IPS-NIHi11 (cell line): ENCODE measurements at places on chromosomes 3 and 15.
A peak's percentile ranks its signal among the peaks of the same experiment; 100 is the strongest.

DNA sequence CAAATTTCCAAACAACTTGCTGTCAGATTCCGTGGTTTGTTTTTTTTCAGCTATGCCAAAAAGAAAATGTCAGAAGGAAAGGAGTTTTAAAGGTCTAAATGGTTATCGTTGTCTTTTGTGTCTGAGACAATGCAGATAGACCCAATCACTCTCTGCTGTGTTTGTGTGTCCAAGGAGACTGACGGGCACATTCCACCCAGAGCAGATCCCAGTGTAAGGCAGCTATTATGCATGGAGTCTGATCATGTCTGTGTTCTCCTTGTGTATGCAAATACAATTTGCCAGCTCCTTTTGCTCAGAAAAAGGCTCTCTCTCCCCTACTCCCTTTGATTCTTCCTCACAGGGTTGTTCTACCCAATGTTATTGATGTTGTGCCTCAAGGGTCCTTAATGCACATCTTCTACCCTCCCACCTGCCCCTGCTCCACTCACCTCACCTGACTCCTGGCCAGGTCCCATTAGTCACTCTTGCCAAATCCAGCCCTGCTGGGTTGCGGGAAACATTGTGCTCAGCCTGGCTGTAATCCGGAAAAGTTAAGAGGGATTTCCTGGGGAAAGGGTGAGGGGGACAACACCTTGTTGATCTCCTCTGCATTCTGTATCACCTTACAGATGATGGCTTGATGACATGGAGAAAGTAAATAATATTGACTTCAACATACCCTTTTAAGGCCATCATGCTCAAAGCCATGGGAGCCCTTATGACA lies 61.0 kb downstream of the OTOL1 start:
- no peak for DNase-seq

- DNase-seq = no peak
Observed at GRCh38 chr3:191339316-191339917, 9.1 kb upstream of the UTS2B start.

DNA sequence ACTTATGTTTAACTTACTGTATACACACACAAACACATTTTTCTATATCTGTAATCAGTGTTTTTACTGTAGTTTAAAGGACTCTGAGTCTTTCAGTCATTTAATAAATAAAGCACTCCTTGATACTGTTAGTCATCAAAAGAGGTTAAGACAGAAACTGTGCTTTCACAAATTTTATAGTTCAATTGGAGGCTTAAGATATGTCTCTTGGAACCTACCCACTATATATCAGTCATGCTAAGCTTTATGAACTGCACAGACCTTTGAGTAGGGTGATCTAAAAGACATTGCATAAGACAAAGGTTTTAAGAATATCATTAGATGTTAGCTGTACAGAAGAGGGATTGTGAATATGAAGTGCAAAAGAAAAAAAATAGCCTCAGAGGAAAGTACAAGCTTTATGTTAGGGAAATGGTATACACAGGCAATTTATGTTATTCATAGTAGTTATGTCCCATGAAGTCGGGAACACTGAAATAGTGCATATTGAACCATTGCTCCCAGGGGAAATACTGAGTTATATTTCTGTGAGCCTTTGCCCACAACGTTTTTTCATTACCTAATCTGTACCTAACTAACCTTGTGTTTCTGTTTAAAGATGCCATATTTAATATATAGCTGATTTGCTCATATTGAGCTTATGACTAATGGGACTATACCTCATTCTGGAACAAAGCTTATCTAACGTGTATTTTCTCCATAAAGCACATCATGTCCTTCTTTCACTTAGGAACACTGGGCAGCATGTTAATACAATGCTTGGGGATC lies 19.7 kb downstream of the CHMP2B start:
- no peak for DNase-seq

DNA sequence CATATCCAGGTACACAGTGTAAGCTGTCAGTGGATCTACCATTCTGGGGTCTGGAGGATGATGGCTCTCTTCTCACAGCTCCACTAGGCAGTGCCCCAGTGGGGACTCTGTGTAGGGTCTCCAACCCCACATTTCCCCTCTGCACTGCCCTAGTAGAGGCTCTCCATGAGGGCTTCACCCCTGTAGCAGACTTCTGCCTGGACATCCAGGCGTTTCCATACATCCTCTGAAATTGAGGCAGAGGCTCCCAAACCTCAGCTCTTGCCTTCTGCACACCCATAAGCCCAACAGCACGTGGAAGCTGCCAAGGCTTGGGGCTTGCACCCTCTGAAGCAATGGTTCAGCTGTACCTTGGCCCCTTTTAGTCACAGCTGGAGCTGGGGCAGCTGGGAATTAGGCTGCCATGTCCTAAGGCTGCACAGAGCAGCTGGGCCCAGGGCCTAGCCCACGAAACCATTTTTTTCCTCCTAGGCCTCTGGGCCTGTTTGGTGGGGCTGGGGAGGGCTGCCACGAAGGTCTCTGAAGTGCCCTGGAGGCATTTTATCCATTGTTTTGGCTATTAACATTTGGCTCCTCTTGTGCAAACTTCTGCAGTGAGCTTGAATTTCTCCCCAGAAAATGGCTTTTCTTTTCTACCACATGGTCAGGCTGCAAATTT lies 65.5 kb upstream of the FILIP1L start:
- DNase-seq = no peak

GRCh38 chr3:182509844-182510460 lies 283.4 kb upstream of the ATP11B start:
- DNase-seq = no peak

GRCh38 chr15:69780374-69780773 lies 317.3 kb downstream of the TLE3 start:
- no peak for DNase-seq

GRCh38 chr3:47613722-47614121 lies 35.1 kb upstream of the CSPG5 start:
- DNase-seq = no peak

DNA sequence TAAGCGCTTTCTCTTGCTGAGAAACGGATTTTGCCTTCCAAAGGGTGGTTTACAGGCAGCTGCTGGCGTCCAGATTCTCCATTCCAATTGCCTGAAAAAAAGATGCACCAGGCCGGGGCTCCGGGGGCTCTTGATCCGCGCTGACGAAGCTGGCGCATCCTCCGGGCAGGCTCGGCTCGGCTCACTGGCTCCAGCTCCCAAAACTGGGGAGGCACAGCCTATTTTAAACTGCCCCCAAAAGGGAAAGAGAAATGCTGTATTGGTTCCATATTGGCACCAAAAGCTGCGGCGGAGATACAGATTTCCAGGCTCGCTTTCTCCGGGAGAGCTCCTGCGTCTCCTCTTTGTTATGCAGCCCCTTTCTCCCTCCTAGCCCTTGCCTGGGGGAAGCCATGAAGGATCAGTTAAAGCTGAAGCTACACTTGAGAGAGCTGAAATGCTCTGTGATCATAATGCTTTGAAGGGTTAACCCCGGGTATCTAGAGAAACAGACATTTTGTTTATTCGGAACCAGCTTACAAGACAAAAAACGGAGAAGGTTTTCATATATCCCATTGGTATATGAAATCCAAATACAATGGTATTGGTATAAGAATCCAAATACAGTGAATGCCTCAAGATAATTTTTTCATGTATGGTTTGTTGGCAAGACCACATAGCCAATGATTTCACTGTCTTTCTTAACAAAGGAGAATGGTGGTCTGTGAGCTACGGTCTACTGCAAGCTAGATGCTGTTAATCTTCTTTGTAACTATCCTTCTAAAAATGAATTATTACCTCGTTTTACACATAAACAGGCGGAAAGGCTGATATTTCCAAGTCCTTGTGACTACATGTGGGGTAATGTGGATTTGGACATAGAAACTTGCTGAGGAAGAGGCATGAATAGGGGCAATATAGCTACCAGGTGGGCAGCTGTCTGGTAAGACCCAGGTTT lies 693 bp downstream of the CD200 start:
- DNase-seq = peak; percentile 39

DNA sequence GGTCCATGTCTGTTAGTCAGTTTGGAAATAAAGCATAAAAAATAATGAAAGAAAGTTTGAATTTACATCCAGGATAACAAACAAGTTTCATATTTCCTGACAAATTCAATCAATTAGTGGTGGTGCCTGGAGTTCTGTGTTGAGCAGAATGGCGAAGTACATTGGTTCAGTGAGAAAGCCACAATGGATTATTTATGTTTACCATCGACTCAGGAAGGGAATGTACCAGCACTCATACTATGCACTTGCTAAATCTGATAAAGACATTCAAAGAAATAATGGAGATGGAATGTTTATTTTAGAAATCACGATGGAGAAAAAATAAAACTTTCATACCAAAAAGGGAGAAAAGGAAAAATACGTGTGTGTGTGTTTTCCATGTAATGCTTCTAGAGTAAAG lies 45.3 kb upstream of the MME start:
- no peak for DNase-seq
